ENCODE measurements at places on chromosomes 7 and 10.

- no peak for DNase-seq
These were observed 59.1 kb upstream of the SMNDC1 start for GRCh38 chr10:110363572-110364411.

DNA sequence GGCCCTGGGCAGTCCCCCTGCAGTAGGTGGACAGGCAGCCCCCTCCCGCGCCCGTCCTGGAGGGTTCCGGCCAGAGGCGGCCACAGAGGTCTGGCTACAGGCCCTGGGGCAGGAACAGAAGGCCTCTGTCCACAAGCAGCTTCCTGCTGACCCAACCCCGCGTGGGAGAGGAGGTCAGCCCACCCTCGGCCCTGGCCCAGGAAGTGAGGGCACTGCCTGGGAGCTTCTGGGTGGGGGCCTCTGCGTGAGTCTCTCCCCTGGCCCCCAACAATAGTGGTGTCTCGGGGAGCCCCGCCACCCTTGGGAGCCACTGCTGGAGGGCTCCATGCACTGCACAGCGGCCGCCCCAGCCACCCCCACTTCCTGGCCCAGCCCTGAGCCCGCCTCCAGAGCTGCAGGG is 4.7 kb downstream of the MICALL2 start:
- no peak for DNase-seq

GRCh38 chr10:63262430-63263073 is 129.4 kb downstream of the NRBF2 start:
- DNase-seq = no peak

DNA sequence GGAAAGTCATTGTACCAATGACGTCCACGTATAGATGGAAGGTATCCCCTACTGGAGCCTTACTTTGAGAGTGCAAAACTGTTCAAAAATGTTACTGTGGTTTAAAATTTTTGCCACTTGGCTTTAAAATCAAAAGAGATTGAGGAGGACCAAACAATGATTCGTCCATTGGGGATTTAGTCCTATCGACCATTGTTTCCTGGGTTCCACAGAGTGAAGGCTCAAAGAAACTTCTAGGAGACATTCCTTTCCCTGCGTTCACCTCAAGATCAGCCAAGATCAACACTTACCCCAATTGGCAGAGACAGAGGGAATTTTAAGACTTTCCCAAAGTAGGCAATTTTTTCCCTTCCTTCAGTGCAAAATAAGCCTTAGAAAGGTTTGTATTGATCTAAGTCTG is 152.3 kb downstream of the NEBL start:
- DNase-seq = no peak

DNA sequence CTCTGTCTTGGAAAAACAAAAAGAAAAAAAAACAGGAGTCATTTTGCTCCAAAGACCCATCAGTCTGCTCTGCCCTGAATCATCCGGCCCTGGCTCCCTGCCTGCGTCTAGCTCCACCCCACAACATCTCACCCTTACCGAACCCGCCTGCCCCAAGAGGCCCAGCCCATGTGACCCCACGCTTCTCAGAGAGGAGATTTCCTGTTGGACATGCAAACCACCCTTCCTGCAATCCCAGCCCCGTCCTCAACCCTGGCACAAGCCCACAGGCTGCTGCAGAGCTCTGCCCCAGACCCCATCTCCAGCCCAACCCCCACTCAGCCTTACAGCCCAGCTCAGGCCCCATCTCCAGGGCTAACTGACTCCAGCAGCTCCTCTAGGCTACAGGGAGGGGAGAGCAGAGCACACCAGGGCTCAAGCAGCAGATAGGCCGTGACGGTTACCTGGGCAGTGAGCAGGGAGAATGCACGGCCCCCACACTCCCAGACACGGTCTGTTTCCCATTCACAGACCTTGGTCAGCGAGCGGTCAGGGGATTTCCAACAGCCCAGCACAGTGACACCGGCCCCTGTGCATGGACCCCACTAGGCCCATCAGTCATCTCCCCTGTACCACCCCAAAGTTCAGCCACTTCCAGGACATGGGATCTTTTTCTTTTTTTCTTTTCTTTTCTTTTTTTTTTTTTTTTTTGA is 69.9 kb upstream of the GTF2I start:
- DNase-seq = peak; percentile 68

DNA sequence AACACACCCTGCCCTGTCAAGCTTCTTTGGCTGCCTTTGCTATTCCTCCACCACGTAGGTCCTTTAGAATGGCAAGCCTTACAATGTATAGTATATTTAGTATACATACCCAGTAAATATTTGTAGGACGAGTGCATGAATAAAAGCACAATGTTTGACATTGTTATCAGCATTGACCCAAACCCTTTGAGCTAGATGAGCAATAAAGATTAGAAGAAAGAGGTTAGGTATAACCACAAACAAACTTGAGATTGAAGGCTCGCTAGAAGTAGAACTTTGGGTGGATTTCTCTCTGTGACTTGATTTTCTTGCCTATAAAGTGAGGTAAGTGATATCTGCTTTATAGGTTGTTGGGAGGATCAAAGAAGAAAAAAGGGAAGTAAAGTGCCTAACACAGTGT is 561.0 kb upstream of the GALNT17 start:
- no peak for DNase-seq

GRCh38 chr10:103814626-103815370 is 40.6 kb downstream of the SH3PXD2A start:
- no peak for DNase-seq

- DNase-seq = peak; percentile 96
These were observed 224.3 kb upstream of the IGFBP3 start for GRCh38 chr7:46145412-46145811.

GRCh38 chr7:68619526-68619925 is 978.7 kb upstream of the AUTS2 start:
- DNase-seq = no peak

DNA sequence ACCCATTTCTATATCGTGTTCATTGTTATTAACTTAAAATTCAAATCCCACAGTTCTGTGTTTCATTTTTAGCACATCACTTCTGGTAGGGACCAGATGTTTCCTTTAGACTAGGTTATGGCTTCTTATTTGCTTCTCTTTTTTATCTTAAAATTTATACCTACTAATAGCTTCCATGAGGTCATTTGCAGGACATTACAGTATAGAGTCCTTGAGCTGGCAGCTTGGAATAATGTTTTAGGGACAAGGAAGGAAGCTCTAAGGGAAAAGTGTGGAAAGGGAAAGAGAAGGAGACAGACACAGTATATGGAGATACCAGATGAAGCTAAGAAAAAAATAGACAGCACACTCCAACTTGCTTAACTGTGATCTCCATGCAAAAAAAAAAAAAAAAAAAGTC is 48.8 kb upstream of the CD36 start:
- no peak for DNase-seq

DNA sequence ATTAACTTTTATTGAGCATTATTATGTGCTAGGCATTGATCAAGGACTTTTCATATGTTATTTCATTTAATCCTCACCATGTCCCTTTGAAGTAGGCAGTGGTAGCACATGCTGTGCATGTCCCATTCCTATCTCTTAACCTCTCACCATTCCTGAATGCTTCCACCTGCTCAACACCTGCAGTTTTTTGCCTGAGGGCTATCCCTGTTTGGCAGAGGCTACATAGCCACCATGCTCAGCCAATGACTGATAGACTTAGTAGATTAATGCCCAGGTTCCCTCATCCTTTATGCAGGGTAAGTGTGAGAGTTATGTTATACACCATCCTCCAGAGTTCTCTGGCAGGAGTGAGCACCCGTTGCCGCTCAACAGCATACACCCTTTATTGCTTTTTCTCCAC is 387.8 kb downstream of the BBS9 start:
- no peak for DNase-seq

GRCh38 chr7:137642472-137642871 is 204.3 kb downstream of the DGKI start:
- DNase-seq = peak; percentile 6

DNA sequence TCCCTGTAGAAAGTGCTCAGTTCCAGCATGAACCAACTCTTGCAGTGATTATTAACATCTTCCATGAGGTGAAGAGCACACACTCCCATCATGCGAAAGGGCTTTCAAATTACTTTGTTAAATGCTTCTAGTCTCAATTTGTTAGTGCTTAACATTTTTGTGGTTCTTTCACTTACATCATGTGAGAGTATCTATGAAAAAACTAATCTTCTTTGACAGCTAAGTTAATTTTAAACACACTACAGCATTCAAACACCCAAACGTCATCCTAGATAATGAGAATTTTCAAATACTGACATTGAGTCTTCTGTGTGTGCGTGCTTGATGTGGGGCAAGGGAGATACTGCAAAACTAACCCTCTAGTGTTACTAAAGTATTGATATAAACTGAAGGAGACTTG is 84.8 kb downstream of the ETV1 start:
- DNase-seq = no peak

GRCh38 chr7:36129048-36129534 is 24.0 kb upstream of the EEPD1 start:
- no peak for DNase-seq

DNA sequence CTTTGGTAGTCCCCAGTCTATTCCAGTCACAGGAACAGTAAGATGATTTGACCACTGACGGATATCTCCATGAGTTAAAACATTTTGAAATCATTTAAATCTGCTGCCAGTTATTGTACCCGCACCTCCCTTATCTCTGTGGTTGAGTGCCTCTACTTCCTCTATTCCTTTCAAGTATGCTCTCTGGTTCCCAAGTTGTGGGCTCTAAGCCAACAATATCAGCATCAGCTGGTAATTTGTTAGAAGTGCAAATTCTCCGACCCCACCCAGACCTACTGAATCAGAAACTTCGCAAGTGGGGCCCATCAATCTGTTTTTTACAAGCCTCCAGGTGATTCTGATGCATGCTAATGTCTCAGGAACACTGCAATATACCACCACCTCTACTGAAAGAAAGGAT is 235.5 kb downstream of the CCSER2 start:
- DNase-seq = no peak

DNA sequence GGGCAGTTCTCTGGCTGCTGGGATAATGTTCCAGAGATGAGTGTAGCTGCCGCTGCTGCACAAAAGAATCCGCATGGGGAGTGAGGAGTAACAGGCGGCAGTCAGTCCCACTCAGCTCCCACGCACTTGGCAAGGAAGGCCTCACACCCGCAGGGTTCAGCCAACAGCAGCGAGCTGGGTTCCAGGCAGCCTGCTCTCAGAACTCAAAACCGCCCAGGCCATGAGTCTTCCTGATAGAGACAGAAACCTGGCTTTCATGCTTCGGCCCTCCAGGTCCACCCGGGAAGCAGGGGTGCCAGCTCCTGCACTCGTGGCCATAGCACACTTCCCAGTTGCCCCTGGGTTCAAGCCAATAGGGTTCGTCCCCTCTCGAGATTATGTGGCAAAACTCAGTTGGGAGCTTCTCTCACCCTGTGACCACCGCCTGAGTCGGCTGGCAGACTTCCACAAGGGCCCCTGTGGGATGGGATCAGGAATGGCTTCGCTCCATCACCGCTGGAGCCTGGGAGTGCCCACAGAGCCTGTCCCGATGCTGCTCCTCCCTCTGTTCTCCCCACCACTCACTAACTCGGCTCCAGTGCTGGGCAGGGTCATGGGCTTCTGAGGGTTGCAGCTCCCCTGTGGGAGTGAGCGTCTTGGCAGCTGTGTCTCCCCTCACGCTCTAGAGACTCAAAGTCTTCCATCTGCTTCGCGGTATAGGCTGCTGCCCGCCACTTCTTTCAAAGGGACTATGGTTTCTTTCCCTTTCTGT is 20.6 kb downstream of the CLRN3 start:
- DNase-seq = no peak

- DNase-seq = no peak
These were observed 543.1 kb upstream of the MBL2 start for GRCh38 chr10:53315709-53316108.

- no peak for DNase-seq
These were observed 47.9 kb upstream of the CCDC6 start for GRCh38 chr10:59954296-59954695.

GRCh38 chr10:94852438-94852837 is 86.0 kb upstream of the CYP2C9 start:
- no peak for DNase-seq

GRCh38 chr10:34584164-34584563 is 230.9 kb downstream of the PARD3 start:
- peak; percentile 74 for DNase-seq

- DNase-seq = no peak
These were observed 143.2 kb downstream of the RNLS start for GRCh38 chr10:88439932-88440331.

DNA sequence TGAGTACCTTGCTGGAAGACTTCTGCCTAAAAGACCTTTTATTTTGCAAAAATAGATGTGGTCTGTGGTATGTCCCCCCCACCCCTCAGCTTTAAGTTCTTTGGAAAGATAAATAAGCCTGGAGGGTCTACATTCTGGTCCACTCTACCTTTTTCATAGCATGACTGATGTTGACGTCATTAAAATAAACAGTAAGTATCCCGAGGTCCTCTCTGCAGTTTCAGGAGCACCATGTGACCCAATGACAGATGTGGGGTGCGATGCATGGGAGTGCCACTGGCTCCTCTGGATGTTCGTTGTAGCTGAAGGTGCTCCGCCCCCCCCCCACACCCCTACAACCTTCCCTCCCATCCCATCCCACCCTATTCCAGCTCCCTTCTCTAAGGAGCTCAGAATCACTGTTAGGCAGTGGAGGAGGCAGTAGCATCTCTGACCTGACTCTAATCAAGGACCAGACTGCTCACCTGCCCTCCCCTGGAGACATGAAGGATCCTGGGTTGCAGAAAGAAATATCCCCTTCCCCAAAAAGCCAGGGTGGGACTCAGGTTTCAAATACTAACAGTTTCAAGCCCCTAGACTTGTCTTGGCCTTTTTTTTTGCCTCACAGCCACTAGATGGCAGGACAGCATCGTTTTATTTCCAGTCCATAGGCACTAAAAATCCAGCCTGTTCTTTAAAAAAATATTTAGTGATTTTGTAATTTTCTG is 25.1 kb downstream of the CASP7 start:
- DNase-seq = no peak

DNA sequence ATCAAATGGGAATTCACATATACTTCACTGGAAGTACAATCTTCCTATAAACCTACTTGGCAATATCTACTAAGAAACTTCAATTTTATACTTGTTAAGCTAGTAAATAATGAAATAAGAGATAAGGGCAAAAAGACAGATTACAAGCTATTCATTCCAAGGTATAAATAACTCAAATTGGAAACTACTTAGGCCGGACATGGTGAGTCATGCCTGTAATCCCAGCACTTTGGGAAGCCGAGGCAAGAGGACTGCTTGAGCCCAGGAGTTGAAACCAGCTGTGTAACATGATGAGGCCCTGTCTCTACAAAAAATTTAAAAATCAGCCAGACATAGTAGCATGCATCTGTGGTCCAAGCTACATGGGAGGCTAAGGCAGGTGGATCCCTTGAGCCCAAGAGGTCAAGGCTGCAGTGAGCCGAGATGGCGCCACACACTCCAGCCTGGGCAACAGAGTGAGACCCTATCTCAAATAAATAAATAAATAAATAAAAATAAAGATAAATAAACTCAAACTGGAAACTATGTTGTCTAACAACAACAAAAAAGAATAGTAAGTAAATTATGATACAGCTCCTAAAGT is 37.6 kb downstream of the ARHGAP21 start:
- peak; percentile 38 for DNase-seq

- DNase-seq = no peak
These were observed 119.6 kb downstream of the ZMIZ1 start for GRCh38 chr10:79188154-79188965.

- no peak for DNase-seq
These were observed 79.1 kb downstream of the FAM53B start for GRCh38 chr10:124665091-124665490.

- DNase-seq = peak; percentile 94
These were observed 31.2 kb downstream of the GSTO2 start for GRCh38 chr10:104300002-104300735.

GRCh38 chr10:58660575-58661255 is 148.0 kb downstream of the BICC1 start:
- no peak for DNase-seq

All from AG04450 (cell line).